ENCODE measurements at places on chromosomes 3 and 15.

GRCh38 chr15:28106294-28107110 is 7.4 kb upstream of the OCA2 start:
- DNase-seq = no peak

GRCh38 chr3:72177075-72178050 is 392.4 kb upstream of the PROK2 start:
- no peak for DNase-seq

DNA sequence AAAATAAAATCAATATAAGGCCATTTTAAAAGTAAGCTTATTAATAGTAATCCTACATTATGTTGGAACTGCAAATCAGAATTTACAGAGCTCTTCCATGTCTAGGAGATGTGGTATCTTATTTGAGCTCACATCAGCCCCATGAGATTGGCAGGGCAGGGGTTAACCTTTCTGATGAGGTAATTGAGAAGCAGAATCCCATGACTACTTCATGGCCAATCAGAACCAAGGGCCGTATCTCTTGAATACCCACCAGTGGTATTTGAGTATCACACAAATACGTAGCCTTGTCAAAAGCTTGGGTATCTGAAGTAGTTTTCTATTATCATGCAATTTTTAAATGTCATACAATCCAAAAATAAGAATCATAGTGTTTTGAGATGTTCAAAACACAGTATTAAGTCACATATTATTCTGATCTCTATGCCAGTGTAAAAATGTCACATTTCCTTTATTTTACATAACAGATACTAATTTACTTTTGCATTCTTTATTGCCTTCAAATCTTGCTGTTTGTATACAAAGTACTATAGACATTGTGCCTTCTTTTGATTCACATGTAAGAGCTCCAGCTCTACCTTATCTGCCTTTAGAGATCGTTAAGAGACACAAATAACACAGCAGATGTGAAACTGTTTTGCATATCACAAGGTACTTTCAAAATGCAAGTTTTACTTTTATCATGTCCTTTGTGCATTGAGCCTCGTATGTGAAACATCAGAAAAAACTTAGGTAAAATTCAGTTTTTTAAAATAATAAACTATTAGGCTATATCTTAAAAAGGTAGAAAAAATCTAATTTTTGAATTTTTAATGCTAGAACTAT is 251.7 kb upstream of the GOLGA6L4 start:
- no peak for DNase-seq

GRCh38 chr15:60695713-60696522 is 217.0 kb upstream of the ICE2 start:
- DNase-seq = no peak

- DNase-seq = no peak
Observed at GRCh38 chr3:172198428-172198827, 159.1 kb downstream of the FNDC3B start.

DNA sequence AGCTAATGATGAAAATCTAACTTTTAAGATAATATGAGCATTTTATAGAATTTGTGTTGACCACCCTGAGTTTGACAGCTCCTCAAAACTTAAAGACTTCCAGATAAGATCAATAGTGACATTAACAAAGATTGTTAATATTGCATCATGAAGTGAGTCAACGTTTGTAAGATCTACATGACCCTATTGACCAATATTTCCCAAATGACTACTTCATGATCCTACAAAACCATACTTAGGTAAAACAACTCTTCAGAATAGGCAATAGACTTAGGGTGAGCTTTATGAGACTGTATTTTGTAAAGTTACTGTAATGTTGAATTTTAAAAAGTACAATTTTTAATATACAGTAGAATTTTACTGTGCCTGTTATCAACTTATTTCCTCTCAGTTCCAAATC is 422.7 kb upstream of the ALCAM start:
- no peak for DNase-seq

- DNase-seq = no peak
Observed at GRCh38 chr15:83515164-83515563, 68.0 kb downstream of the SH3GL3 start.

DNA sequence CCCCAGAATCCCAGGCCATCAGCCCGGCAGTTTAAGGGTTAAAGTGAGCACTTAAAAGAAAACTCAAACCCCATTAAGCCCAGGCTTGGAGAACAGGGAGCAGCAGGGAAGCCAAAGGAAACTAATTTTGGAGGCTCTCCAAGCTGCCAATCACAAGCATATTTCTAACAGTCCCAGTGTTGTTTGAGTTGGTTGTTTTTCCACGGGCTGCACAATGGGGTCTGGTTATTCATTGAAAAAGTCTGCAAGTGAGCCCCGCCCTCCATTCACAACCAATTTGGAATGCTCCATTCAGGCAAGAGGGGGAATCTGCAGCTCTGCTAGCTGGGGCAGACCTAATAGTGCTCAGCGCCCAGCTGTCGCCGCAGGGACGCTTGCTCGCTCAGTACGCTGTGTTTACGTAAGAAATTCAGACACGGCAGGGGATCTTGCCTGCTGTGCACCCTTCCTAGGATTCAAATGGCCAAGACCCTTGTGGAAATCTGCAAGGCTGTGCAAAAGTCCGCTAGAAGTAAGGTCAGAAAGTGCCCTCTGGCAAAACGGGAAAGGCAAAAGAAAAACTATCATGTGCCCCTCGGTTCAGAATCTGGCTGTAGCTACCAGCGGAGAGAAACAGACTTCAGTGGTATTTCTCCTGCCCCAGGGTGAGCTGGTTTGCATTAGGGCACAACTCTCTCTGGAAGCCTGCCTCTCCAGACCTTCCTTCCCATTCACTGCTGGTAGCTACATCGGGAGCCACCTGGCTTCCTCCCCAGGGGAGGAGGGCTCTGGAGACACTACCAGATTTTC is 11.0 kb downstream of the ETV5 start:
- DNase-seq = no peak

GRCh38 chr3:132726341-132726823 is 4.2 kb upstream of the NPHP3 start:
- no peak for DNase-seq

DNA sequence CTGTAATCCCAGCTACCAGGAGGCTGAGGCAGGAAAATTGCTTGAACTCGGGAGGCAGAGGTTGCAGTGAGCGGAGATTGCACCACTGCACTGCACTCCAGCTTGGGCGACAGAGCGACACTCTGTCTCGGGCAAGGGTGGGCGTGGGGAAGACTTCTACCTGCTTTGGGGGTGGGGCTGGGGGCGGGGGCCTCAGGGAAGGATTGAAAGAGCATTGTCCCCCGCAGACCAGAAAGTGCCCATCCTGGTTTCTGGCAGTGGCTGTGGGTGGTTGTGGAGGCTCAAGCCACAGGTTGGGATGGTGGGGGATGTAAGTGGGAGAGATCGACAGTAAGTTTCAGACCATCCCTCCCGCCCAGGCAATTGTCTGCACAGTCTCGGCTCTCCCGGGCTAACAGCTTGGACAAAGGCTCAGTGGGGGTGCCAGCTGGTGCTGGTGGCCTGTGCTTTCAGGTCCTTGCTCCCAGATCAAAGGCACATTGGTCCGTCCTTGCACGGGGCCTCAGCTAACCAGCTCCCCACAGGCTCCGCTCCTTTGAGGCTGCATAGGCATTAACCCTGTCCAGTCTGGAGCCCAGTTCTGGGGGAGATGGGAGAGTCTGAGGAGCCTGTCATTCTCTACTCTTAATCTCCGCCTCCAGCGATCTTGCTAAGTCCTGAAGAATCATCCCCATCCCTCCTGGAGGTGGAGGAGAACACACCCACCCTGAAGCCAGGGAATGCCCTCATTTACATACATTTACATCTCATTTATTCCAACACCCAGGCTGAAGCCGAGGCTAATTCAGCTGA is 8.6 kb downstream of the SCN5A start:
- DNase-seq = peak; percentile 64

GRCh38 chr3:41193794-41194539 is 5.3 kb upstream of the CTNNB1 start:
- no peak for DNase-seq

- DNase-seq = no peak
Observed at GRCh38 chr3:119160361-119160760, 13.0 kb upstream of the UPK1B start.

- DNase-seq = no peak
Observed at GRCh38 chr3:185760550-185760949, 64.3 kb downstream of the IGF2BP2 start.

GRCh38 chr3:144363856-144364255 is 392.2 kb downstream of the DIPK2A start:
- DNase-seq = no peak

- no peak for DNase-seq
Observed at GRCh38 chr15:79265167-79265566, 17.4 kb upstream of the ANKRD34C start.

- no peak for DNase-seq
Observed at GRCh38 chr15:48803877-48804276, 7.0 kb downstream of the CEP152 start.

DNA sequence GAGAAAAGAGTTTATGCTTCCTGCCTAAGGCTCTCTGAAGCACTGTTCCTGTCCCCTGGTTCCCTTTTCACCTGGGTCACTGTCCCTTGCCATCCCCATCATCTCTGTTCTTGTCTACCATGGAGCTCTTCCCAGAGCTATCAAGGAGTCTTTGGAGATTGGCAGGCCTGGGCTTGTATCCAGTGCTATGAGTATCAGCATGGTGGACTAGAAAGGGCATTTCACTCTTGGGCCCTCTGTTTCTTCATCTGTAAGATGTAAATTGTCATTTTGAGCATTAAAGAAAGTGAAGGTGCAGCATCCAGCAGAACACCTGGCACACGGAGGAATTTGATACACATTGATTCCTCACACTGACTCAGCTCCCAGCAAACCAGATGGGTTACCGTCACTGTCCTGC is 388.2 kb downstream of the CACNA2D3 start:
- no peak for DNase-seq

GRCh38 chr15:89662893-89663626 is 7.8 kb upstream of the KIF7 start:
- no peak for DNase-seq

- no peak for DNase-seq
Observed at GRCh38 chr15:73357999-73358665, 10.6 kb downstream of the HCN4 start.

DNA sequence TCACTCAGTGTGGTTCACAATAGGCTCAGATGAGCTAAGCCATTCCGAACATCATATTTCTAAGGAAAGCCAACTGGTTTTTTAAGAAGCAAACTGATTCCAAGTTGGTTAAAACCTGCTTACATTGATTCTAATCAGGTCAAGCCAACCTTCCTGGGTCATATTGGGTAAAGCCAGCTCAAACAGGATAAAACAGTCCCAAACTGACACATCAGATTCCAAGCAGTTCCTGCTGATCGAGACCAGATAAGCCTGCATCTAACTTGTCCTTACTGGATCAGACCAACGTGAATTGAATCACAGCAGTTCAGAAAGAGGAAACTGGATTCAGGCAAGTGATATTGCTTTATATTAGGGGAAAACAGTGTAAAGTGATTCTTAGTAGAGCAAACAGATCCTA is 18.6 kb upstream of the THSD4 start:
- no peak for DNase-seq

DNA sequence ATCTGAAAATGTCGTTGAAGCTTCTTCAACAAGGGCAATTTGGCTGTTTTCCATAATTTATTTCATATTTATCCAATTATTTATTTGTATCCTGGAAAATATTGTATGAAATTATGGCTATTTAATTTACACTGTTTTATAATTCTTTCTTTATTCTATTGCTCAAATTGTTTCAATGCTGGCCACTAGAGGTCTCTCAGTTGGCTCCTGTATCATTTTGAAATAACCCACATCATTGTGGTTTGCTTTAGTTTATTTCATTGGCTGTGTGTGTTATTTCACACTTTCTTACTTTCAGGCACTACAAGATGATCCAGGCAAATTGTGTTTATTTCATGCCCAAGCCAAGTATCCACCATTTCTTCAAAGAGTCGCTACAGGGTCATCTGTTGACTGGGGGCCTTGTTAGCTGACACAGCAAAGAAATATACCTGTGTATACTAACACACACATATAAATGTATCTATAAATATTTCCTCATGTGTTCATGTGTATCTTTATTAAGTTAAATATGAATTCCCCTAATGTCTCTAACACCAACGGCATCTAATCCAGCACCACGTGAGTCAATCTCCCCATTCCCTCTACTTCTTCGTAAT is 86.2 kb downstream of the NPAP1 start:
- no peak for DNase-seq

DNA sequence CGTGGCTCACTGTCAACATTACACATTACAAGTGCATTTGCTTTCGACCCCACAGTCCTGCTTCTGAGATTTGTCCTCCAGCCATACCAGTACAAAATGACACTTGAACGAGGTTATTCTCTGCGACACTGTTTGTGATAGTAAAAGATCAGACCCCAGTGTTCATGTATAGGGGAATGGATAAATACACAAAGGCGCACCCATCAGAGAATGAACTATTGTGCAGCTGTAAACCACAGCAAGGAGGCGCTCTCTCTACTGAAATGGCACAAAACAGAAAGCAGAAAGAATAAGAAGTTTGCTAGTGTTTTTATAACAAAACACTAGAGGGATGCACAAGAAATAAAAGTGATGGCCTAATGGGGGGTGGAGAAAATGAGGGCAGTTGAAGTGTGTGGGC is 4.9 kb upstream of the CHSY1 start:
- DNase-seq = no peak

DNA sequence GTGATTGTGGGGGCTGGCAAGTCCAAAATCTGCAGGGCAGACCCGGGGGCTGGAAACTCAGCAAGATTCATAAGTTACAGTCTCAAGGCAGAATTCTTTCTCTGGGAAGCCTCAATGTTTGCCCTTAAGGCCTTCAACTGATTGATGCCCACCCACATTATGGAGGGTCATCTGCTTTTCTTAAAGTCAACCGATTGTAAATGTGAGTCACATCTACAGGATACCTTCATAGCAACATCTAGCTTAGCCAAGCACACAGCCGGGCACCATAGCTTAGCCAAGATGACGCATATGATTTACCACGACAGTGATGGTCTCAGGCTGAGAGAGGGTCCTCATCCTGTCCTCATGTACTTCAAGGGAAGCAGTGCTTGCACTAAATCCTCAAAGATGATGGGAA is 43.5 kb downstream of the IDH2 start:
- no peak for DNase-seq

DNA sequence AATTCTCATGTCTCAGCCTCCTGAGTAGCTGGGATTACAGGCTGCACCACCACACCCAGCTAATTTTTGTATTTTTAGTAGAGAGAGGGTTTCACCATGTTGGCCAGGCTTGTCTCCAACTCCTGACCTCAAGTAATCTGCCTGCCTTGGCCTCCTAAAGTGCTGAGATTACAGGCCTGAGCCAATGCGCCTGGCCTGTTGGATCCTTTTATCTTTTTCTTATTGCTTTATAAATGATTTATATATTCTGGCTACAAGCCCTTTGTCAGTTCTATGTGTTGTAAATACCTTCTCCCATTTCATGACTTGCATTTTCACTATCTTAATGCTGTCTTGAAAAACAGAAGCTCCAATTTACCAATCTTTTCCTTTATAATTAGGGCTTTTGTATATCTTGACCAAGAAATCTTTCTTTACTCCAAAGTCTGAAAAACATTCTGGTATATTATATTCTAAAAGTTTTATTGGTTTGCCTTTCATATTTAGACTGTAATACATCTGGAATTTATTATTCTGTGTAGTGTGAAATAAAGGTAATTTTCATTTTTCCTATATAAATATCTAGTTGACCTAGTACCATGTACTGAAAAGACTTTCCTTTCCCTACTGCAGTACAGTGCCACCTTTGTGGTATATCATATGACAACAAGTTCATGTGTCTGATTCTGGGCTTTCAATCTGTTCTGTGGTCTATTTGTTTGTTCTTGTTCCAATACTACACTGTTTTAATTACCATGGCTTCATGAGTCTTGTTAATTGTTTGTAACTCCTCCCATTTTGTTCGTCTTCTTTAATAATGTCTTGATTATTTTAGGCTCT is 52.9 kb upstream of the RNU6-1 start:
- no peak for DNase-seq

Data from chondrocyte (in vitro differentiated cells).